ENCODE measurements at places on chromosomes 12 and 14. TPM values are rescaled to one million over a fixed set of nuclear protein-coding genes. Genes with fewer than 3 reads are reported as not detected.

- H3K36me3 ChIP-seq: no peaks in the 10 kb centered on the region
- H3K27ac ChIP-seq: no peak overlapping the region
- no peaks in the 10 kb centered on the region for H3K27me3 ChIP-seq
Observed at GRCh38 chr12:107461222-107461975, 224.2 kb upstream of the PWP1 start.

DNA sequence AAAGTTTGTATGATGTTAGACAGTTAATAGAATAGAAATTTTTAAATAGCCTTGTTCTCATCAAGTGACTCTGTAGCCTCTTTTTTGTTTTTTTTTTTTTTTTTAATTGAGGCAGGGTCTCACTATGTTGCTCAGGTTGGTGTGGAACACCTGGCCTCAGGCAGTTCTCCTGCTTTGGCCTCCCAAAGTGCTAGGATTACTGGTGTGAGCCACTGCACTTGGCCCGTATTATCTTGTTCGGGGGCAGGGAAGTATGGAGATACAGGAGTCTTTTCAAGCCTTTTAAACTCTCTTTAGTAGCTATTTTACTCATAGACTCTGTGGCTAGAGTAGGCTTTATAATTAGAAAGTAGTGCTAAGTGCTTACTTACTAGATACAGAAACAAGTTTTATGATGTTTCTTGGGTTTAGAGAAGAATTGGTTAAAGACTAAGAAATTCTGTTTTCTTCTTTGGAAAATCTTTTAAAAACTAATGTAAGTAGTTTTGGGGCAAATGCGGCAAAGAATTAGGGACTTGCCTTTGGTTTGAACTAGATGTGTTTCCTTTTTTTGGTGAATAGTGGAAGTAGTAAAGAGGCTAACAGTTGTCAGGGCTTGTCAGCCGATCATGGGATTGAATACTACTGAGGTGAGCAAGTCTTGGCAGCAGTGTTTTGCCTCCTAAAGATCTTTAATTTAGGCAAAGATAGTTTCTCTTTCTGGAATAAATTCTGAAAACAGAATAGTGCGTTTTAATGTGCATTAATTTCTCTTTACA, 31.3 kb downstream of the FBXO34 start:
- H3K27ac ChIP-seq: peak overlapping the region; percentile 52
- peaks cover 63% of the 10 kb centered on the region for H3K4me1 ChIP-seq
- H3K36me3 ChIP-seq: peaks cover 26% of the 10 kb centered on the region
- no peak overlapping the region for H3K4me3 ChIP-seq

DNA sequence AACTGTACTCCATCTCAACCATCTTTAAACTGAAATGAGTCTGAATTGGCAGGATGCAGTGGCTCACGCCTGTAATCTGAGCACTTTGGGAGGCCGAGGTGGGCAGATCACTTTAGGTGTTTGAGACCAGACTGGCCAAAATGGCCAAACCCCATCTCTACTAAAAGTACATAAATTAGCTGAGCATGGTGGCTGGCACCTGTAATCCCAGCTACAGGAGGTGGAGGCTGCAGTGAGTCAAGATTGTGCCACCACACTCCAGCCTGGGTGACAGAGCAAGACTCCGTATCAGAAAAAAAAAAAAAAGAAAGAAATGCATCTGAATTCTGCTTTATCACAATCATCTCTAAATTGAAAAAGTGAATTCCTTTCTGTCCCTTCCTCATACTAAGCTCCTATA, 110.3 kb downstream of the NELL2 start:
- no peaks in the 10 kb centered on the region for H3K4me1 ChIP-seq
- H3K4me3 ChIP-seq: no peak overlapping the region
- no peaks in the 10 kb centered on the region for H3K36me3 ChIP-seq
- H3K27me3 ChIP-seq: no peaks in the 10 kb centered on the region
- H3K27ac ChIP-seq: no peak overlapping the region

GRCh38 chr12:127745469-127746212, 521.3 kb upstream of the TMEM132C start:
- no peaks in the 10 kb centered on the region for H3K4me1 ChIP-seq
- no peak for DNase-seq
- no peak overlapping the region for H3K27ac ChIP-seq
- H3K36me3 ChIP-seq: no peaks in the 10 kb centered on the region
- no peaks in the 10 kb centered on the region for H3K27me3 ChIP-seq

DNA sequence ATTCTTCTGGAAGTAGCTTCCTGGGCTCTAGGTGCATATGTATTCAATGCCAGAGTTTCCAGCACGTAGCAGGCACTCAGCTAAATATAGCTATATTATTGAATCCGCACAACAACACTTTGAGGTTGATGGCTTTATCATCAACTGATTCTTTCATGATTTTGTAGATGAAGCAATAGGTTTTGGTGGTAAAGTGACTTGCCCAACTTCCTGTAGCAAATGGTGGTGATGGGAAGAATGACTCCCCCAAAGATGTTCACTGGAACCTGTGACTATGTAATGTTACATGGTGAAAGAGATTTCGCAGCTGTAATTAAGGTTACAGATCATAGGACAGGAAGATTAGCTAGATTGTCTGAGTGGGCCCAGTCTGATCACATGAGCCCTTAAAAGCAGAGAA, 3.2 kb downstream of the TDRD9 start:
- H3K36me3 ChIP-seq: no peaks in the 10 kb centered on the region
- peaks cover 9% of the 10 kb centered on the region for H3K27me3 ChIP-seq
- H3K4me1 ChIP-seq: no peaks in the 10 kb centered on the region
- no peak overlapping the region for H3K4me3 ChIP-seq

RNASE2 gene
- not detected for total RNA-seq

MAP3K9 gene
- 3.5 TPM for total RNA-seq

A2ML1 gene
- total RNA-seq: not detected

PPFIA2 gene
- total RNA-seq: not detected

FLRT2 gene
- not detected for total RNA-seq

Data from activated T-helper 1 cell treated with anti-CD3 and anti-CD28 coated beads, Interleukin-12 subunit alpha, Interleukin-12 subunit beta, Interleukin-2, Interleukin-4 antibody, amounts not matched to agents 30 ng/mL and 10 ng/mL and 1 ng/mL, durations not matched to agents 14 hours and 24 hours and 36 hours (primary cell).